HFFc6 (cell line): ENCODE measurements at places on chromosomes 16 and 17.

DNA sequence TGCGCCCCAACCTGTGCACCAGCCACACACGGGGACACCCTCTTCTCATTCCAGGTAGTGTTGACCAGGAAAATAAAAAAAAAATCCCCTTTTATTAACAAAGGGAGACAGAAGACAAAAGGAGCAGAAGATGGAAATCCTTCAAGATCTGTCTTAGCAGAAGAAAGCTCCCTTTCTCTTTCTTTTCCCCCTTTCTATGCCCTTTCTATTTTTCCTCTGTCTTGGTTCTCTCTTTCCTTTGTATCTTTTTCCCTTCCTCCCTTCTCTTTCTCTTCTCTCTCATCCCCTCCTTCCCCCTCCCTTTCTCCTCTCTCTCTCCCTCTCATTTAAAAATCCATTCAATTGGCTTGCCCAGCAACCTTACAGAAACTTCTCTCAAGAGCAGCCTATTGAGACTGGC is 254.1 kb upstream of the ZFHX3 start:
- DNase-seq: no peak

GRCh38 chr16:69564845-69565670 is 708 bp upstream of the NFAT5 start:
- no peak for DNase-seq

DNA sequence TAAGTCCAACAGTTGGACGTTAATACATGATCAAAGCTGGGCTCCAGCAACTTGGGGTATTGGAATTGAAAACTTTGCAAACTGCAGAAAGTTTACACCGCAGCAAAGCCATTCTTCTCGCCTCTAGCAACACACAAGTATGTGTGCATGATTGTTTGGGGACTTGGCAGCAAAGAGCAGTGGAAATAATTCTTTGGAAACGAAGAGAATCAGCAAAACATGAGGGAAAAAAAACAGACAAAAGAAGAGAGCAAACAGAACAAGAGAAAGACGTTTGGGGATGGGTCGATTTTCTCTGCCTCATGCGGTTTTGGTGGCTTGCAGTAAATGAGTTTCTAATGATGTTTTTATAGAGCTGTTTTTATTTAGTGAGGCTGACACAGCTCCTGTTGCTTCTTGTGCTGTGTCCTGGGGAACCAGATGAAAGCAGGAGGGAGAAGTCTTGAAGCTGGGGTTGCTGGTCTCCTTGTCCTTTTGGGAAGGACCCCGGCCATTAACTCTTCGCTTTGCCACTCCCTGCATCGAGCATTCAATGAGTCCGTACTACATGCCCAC is 502.9 kb downstream of the GRIN2A start:
- DNase-seq: no peak

GRCh38 chr16:88493879-88494278 is 40.8 kb downstream of the ZFPM1 start:
- no peak for DNase-seq

DNA sequence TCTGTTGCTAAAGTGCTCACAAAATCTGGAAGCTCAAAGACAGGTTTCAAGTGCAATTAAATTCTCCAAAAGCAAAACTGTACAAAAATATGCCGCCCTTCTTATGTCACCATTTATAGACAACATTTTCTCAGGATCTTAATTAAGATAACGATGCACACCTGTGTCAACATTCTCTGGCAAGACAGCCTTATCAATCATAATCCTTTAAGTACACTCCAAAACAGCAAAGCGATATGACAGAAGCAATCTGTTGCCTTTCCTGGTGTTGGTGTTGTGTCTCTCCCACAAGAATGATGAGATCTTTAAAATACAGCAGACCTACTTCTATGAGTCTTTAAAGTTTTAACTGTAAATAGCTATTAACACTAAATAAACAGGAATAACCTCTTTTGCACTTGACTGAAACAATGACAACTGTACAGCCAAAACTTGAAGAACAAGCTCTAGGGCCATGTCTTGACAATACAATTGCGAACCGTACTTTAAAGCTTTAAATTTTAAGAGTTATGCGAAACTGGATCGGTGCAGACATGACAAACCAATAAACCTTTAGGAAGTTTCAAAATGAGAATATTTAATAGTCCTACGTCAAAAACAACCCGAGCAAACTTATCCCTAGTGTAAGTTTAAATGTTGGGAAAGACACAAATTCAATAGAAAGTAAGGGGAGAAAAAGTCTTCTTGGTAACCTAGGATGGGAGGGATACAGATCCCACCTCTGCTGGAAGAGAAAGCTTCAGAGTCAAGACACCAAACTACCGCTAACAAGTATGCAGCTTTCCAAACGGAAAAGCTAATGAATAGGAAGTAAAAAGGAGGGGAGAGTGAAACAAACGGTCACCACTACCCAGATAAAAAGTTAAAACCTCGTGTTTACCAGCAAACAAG is 3.3 kb upstream of the IRX5 start:
- no peak for DNase-seq

DNA sequence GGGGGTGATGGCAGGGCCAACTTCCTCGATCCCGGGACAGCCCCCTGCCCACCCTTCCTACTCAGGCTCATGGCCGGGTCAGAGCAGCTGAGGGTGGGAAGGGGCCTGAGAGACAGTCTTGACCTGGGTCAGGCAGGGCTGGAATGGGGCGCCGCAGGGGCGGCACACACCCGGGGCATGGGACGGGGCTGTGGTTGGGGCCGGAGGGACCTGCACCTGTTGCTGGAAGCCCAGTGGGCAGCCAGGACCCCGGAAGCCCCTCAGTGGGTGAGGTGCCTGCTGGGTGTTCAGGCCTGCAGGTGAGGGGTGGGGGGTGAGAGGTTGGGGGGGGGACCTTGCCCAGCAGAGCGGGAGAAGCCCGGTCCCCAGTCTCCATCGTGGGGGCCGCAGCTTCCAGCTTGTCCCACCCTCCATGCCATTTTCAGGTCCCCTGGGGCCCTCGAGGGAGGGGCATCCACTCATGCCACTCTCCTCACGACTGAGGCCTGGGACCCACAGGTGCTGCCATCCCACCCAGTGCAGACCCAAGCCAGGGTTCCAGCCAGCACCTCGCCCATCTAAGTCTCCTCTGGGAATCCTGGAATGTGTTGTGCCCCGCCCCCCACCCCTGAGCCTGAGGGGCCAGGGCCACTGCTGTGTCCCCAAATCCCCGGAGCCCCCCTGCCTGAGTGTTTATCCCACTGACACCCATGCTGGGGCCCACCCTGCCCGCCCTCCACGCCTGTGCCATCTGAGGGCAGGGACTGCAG is 43.4 kb upstream of the ACSF3 start:
- DNase-seq: no peak

- DNase-seq: peak; percentile 47
These were observed 39.6 kb upstream of the TMEM97 start for GRCh38 chr17:28279411-28279810.

GRCh38 chr16:55021595-55022475 is 91.2 kb downstream of the IRX5 start:
- DNase-seq: peak; percentile 7

- DNase-seq: no peak
These were observed 44.1 kb downstream of the MIS12 start for GRCh38 chr17:5530265-5531084.

DNA sequence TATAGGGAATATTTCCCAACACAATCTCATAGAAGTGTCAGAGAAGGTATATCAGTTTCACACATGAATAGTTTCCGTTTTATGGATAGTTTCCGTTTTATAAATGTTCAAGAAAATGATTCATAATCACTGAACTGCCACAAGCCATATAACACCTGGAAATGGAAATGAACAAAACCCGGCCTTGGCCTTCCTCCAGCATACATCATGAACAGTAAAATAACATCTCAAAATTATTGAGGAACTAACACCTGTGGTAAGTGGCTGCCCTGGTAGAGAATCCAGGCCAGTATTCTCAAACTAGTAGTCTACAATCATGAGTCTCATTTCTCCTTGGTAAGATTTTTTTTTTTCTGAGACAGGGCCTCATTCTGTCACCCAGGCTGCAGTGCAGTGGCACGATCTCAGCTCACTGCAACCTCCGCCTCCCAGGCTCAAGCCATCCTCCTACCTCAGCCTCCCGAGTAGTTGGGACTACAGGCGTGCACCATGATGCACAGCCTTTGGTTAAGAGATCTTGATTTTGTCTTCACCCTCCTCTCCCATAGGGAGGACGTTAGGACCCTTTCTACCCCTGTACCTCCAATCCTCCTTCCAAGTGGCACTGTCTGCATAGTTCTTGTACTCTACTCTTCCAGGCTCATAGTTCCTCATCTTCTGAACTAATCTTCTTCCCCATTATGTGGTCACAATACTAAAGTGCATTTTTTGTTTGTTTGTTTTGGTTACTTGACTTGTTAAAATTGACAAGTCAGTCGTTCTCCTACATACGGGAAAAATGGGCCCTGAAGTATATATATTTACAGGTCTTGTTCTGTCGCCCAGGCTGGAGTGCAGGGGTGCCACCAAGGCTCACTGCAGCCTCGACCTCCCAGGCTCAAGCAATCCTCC is 15.0 kb upstream of the RGS9 start:
- no peak for DNase-seq

- no peak for DNase-seq
These were observed 155.9 kb upstream of the HSBP1 start for GRCh38 chr16:83651871-83652270.

DNA sequence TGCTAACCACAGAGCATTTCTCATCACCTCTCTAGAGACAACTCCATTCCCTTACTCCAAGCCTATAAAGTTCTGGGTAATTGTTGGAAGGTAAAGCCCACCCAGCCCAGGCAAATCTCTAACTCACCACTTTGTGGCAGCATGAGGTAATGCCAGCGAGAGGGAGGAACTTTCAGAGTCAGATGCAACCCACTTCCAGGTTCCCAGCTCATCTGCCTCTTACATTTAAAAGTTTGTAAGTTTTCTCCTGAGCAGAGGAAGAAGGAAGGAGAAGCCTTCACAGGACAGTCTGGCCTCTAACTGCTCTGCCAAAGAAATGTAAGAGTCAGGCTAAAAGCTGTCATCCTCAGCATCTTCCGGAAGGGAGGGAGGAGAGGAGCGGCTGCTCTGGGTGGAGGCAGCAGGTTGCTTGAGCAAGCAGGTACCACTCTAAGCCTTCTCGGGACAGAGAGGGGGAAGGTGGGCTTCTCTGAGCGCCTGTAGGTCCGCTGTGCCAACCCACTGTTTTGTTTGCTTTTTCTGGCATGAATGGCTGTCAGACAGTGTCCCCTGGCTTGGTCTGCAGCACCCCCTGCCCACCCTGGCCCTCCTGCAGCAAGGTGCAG is 1.0 kb downstream of the ZNF319 start:
- no peak for DNase-seq

- DNase-seq: peak; percentile 69
These were observed 4.6 kb downstream of the UNC119 start for GRCh38 chr17:28547623-28548416.

DNA sequence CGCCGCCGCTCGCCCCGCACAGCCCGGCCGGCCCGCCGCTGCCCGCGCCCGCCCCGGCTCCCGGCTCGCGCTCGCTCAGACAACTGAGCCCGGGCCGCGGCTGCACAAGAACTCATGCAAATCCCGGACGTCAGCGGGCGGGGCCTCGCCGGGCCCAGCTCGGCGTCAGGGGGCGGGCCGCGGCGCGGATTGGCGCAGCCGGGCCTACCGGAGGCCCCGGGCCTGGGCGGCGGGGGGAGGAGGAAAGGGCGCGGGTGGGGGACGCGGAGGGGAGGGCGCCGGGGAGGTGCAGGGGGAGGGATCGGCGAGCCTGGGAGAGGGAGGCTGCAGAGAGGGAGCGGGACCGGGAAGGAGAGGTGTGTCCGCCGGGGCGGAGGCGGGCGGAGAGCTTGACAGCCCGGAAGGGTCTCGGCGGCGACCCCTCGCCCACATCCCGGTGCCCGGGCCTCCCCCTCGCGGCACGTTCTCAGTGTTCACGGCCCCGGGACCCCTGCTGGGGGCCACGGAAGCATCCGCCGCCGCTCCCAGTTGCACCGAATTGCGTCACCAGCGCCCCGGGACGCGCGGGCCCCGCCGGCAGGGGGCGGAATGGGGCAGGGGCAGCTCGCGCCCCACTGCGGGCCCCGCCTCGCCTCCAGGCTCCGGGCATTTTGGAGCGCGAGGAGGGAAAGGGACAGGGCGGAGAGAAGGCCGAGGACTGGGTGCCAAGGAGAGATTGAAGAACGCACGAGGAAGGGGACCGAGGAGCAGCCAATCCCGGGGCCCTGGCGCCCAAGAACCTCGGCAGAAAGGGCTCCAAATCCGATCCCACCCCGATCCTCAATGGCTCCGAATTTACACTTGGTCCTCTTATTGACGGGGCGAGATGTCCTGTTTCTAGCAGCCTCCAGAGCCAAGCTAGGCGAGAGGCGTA is at the start of gene CBX4:
Gene CBX4, minus strand, starts transcription at position 85 of the 913 bp plus-strand sequence. CDS start 189 bp downstream, outside the sequence.
- DNase-seq: peak; percentile 85

DNA sequence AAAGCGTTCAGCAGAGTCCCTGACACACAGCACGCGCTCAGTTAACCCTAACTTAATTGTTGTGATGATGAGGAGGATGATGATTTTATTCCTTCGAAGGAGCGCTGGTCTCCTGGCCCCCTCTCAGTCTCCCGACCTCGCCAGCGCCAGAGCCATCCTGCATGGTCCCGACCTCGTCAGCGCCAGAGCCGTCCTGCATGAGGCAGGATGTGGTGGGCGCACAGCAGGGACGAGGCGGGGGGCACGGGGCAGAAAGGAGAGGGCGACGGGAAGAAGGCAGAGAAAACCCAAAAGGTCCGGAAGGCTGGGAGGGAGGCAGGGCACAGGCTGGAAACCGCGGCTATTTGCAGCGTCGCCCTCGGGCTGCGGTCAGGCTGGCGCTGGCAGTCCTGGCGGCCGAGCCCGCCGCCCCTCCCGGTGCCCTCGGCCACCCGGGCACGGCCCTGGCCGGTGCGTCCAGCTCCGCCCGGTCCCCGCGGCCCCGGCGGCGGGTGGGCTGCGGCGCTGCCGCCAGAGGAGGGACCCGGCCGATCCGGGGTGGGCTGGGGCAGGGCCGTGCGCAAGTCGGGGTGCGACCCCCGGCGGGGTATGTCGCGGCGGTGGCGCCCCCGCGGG is 3.0 kb upstream of the TAC4 start:
- no peak for DNase-seq

GRCh38 chr16:21026846-21027245 is 123.8 kb downstream of the DNAH3 start:
- DNase-seq: no peak

GRCh38 chr17:79760197-79760906 is 17.6 kb upstream of the CBX2 start:
- DNase-seq: no peak

DNA sequence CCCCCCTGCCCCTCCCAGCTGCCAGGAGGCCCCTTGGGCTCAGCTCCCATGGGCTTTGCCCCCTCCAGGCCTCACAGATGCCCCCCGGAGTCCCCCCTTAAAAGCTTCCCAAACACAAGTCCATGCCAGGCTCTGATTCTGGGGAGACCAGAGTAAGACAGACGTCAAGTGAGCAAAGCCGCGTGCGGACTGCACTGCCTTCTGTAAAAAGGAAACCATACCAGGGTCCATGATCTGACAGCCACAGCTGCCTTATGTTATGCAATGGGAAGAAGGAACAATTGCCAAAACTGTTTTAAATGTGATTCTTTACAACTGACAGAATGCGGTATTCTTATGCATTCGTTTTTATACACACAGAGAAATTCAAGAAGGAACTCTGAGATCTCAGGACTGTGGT is 17.9 kb upstream of the HEXD start:
- no peak for DNase-seq

DNA sequence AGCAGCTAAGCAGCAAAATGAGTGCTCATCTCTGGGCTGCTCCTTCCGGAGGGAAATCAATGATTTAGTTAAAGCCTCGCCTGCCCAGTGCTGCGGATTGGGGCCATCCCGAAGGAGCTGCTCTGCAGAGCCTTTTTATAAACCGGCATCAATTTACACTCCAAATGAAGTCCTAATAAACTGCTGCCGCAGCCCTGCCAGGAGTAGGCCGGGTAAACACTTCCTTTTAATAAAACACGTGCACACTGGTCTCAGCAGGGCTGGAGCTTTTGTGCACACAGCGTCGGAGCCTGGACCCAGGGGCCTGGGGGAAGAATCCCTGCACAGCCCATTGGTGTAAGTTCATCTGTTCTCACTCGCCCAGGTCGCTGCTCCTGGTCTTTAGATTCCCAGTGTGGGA is 79.6 kb upstream of the HS3ST2 start:
- DNase-seq: no peak
